Body of pancreas (tissue), 4 donors: ENCODE measurements at places on chromosomes 4 and X. TPM values are rescaled to one million over a fixed set of nuclear protein-coding genes. Genes with fewer than 3 reads are reported as not detected.
A peak's percentile ranks its signal among the peaks of the same experiment; 100 is the strongest.

DNA sequence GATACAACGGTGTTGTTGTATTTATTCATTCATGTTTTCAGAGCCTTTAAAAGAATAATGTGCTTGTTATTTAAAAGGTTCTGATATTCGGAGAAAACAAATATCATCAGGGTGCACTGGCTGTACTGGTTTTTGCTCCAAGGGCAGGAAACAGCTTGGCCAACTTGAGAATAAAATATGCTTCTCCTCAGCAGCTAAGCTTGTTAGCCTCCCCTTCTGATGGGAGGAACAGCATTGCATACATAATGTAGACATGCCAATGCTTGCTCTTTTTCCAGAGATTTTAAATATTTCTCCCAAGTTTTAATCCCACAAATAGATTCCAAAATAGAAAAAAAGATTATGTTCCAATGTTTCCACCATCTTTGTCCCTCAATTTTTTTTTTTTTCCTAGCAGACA lies 87.6 kb upstream of the RPL34 start:
- no peak for DNase-seq

- no peak for DNase-seq
These were observed 68.8 kb downstream of the SLC2A9 start for GRCh38 chr4:9952415-9952950.

GRCh38 chr4:147814376-147814775 lies 82.5 kb downstream of the ARHGAP10 start:
- no peak for DNase-seq

DNA sequence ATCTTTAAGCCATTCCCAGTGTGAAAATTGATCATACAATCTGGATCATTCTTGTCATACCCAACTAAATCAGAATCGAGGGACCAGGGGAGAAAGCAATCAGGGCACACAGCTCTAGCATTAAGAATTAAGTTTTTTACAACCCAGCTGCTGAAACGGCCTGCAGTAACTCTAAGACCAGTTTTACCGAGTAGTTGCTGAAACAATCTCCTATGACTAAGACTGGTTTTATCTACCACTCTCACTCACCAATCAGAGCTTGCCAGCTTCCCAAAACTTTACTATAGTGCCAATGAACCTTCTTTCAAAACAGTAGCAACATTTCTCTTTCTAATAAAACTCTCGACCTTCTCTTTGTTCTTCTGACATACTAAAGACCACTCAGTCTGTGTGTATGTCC lies 2.8 kb upstream of the SAP30 start:
- no peak for DNase-seq

DNA sequence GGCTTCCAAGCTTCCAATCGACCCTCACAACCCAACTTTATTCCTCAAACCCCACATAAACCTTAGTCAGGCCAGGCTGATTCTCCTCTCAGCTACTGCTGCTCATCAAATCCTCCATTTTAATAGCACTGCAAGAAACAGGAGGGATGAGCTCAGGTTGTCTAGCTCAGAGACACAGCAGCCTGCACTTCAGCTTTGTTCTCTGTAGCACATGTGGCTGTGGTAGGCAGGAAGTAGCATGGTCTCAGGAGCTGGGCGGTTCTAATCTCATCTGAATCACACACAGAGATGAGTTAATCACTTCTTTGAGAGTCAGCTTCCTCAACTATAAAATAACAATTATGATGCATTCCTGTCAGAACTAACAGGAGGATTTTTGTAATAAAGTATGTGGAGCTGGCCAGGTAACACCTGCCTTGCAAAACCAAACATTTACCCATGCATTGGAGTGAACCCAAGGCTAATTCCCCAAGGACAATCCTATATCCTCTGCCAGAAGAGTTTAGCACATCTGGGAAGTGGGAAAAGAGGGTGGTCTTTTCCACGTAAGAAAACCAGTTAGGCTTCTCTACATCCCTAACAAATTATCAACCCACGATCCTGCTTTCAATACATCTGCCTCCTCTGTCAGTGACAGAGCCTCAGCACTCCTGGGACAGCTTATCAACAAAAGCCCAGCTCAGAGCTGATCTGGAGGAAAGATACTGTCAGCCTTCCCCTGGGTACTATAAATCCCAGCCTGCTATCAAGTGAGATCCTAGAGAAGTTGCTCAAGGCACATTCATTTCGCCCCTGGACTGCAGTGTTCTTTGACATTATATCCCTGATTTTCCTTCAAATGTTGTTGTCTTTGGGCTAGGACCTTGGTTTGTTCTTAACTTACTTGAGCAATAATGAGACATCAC lies 32.8 kb downstream of the ELOVL6 start:
- DNase-seq: no peak

DNA sequence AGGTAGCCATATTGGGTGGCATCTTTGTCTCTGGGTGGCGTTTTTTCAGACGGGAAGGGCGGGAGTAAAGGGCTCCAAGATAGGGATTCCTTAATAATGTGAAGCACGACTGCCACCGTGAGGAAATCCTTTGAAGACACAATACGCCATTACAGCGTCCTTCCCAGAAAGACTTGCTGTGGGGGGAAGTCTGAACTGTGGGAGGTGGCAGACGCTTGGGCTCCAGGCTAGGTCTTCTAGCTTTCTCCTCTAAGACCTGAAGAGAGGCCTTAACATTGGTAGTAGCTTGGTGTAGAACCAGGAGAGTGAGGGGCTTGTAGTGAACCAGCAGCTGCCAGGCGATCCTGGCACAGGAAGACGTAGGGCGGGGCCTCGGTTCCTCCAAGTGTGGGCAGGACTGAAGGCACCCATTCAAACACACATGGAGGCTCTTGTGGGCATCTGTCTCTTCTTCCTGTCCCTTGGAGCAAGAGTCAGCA lies 197.3 kb downstream of the OR13H1 start:
- no peak for DNase-seq

DNA sequence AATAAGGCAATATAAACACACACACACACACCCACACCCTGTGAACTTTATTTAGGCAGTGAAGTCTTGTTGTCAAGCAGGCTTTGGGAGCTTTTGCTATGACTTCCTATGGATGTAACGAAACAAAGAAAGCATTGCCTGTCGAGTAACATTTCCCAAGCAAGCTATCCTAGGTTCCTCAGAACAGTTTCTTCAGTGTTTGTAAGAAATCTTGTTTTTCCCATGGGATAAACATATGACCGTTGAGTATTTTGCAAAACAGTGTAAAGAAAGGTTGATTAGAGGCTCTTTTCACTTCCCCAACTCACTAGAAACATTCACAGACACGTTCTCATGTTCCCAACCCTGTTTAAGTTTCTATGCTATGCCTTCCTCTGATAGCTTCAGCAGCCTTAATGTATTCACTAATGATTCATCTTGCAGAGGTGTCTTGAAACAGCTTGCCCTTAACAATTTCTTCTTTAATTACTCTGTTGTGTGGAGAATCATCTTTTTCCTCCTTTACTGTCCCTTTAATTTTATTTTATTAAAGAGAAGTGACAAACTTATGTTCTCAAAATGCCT lies 1947.1 kb upstream of the TENM3 start:
- no peak for DNase-seq

- DNase-seq: no peak
These were observed 1.4 kb downstream of the THOC2 start for GRCh38 chrX:123731258-123731986.

DNA sequence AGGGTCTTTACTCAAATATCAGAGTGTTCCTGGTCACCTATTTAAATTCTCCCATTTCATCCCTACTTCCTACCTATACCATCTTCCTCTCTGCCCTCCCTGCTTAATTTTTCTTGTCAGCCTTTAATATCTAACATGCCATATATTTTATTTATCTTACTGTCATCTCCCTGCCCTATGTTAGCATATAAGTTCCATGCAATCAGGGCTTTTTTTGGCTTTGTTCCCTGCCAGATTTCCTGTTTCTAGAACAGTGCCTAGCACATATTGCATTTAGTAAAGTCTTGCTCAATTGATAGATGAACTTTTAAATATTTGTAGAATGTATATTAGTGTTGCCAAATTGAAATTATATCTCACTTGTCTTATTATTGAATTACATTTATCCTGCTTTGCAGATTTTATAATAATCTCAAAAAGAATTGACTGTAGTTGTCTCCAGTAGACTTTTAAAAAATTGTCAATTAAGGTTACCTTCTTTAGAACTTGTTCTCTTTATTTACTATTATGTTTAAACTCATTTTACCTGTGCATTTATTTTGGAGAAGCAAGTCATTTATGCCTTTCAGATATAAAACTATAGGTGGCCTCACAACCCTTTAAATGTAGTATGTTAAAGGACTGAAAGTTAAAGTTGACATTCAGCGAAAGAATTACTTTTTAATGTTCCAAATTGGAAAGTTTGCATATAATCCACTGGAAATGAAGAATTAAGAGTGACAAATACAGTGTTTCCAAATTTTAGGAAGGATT lies 108.2 kb upstream of the BMPR1B start:
- no peak for DNase-seq

DNA sequence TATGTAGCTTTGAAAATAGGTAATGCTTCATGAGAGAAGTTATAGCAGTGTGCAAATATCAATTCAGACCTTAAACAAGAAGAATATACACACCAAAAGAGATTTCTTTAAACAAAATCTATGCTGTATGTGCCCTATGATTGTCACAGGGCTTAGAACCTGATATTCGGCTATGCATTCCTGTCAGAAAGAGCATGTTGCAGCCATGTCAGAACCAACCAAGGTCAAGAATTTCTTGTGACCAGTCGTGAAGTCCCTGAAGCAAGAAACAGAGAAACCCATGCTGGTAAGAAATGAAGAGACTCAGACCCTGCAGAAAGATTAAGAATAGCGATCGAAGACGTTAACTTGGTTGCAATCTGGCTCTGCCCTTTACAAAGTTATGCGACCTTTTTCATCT lies 210.3 kb upstream of the SPIN4 start:
- no peak for DNase-seq

GRCh38 chr4:6225469-6225868 lies 25.1 kb upstream of the JAKMIP1 start:
- DNase-seq: no peak

DNA sequence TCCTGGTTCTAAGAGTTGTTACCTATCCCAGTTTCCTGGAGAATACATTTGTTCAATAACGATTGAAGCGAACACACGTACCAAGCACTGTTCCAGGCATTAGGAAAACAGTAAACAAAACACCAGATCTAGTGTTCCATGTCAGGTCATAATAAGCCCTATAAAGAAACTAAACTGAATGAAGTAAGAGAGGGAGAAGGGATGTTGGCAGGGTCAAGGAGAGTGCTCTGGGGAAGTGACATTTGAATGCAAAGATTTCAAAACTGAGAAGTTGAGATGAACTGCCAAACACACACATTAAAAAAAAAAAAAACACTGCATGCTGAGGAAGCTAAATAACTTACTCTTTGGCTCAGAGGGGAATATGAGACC lies 14.4 kb upstream of the ENAM start:
- no peak for DNase-seq

GRCh38 chr4:36224972-36225903 lies 19.1 kb downstream of the ARAP2 start:
- DNase-seq: peak; percentile 25

ITM2A gene
- total RNA-seq: 30.0 TPM

VCX2 gene
- not detected for total RNA-seq

H2BW2 gene
- total RNA-seq: not detected

PPEF2 gene
- total RNA-seq: not detected

PARM1 gene
- 21.0 TPM for total RNA-seq

NLGN4X gene
- 1.0 TPM for total RNA-seq

HERC5 gene
- total RNA-seq: 2.6 TPM

GLOD5 gene
- total RNA-seq: not detected
